ENCODE measurements at places on chromosomes 5 and 9.
A peak's percentile ranks its signal among the peaks of the same experiment; 100 is the strongest.

DNA sequence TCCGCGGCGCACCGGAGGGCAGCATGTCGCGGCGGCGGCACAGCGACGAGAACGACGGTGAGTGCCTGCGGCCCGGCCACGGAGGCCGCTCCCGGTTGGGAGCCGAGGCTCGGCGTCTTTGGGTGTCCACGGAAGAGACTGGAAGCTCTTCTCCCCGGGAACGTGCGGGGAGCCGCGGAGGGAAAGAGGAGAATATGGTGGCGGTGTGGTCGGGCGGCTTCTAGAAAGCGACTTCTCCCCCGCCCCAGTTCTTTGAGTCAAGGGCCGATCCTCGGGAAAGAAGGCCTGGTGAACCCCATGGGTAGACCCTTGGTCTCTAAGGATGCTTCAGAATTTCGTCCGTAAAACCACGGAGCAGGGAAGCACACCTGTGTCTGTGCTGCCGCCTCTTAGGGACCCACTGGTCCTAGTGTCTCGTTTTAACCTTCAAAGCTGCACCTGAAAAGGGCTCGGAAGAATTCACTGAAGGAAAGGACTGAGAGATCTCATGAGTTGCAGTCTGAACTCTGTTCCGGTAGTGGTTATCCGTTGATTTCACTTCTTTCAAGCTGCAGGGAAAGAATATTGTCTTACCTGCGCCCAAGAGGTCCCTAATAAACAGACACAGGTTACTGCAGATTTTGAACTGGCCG, 354 bp downstream of the NCBP1 start:
- DNase-seq: no peak
- peaks cover 6% of the 10 kb centered on the region for H3K4me1 ChIP-seq
- peak overlapping the region; percentile 98 for H3K4me3 ChIP-seq
- no peaks in the 10 kb centered on the region for H3K36me3 ChIP-seq

- no peak overlapping the region for H3K4me3 ChIP-seq
- no peaks in the 10 kb centered on the region for H3K27me3 ChIP-seq
- DNase-seq: no peak
- H3K4me1 ChIP-seq: no peaks in the 10 kb centered on the region
- H3K27ac ChIP-seq: no peak overlapping the region
Observed at GRCh38 chr9:110006657-110007056, 201.3 kb downstream of the C9orf152 start.

- no peak overlapping the region for H3K27ac ChIP-seq
- DNase-seq: no peak
- no peak overlapping the region for H3K4me3 ChIP-seq
- H3K27me3 ChIP-seq: no peaks in the 10 kb centered on the region
- H3K36me3 ChIP-seq: no peaks in the 10 kb centered on the region
Observed at GRCh38 chr9:133475292-133476012, 3.4 kb downstream of the SLC2A6 start.

DNA sequence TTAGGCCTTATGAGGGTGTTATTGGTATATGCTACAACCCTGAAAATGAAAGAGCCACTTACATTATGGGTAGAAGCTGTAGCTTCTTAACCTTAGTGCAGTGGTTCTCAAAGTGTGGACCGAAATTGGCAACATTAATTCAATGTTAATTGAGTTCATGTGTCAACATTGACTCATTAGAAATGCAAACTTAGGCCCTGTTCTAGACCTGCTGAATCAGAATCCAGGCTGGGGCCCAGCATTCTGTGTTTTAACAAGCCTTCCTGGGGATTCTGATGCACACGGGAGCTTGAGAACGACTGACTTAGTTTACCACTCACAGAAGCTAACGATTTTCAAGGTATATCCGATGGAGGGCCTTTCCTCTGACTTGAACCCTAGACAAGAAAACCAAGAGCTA, 7.3 kb downstream of the VLDLR start:
- peak overlapping the region; percentile 79 for H3K27ac ChIP-seq
- no peak for DNase-seq
- no peak overlapping the region for H3K4me3 ChIP-seq

- H3K4me3 ChIP-seq: no peak overlapping the region
- no peaks in the 10 kb centered on the region for H3K36me3 ChIP-seq
- peaks cover 12% of the 10 kb centered on the region for H3K27me3 ChIP-seq
- H3K4me1 ChIP-seq: no peaks in the 10 kb centered on the region
Observed at GRCh38 chr9:95667789-95668188, 151.0 kb upstream of the PTCH1 start.

DNA sequence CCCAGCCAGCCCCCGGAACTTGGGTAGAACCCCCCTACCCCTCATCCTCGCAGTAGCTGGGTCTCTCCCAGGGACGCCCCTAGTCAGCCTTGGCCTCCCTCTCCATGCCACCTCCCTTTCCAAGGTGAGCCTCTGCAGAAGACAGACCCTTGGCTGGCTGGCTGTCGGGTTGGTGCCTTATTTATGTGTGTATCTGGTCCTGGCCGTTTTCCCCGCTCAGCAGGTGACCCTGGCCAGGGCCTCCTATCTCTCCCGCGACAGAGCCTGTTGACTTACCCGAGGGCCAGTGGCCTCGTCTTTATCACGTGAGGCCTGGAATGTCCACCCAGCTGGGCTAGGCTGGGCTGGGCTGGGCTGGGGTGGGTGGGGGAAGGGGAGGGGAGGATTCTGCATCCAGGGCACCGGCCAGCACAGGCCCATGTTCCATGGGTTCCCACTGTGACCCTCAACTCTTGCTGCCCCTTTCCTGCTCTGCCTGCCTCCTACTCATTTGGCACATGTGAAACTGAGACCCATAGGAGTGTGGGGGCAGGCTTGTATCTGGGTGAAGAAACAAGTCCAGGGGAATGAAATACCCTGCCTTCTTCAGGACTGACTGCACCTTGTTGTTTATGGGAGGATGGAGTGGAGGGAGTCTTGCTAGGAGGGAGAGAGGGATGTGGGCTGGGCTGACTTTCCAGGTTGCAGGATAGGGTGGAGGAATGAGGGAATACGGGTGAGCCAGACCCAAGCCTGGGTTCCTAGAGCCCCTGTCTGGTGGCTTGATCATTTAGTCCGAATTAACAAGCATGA, 3.1 kb downstream of the CXXC5 start:
- H3K27me3 ChIP-seq: no peaks in the 10 kb centered on the region
- peak overlapping the region; percentile 98 for H3K4me3 ChIP-seq
- DNase-seq: peak; percentile 90

DNA sequence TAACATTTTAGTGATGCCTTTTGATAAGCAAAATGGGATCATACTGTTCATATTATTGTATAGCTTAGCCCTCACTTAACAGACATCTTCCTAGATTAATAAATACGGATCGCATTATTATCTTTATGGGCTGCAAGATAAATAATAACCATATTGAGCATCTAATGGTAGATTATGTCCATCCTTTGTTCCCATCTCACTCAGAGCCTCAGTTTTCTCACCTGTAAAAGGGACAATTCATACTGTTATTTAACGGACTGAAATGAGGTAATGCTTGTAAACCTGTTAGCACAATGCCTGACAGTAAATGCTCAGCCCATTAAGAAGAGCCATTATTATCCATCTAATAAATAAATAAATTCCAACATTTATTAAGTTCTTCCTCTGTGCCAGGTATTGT, 3.0 kb upstream of the RPL26L1 start:
- H3K36me3 ChIP-seq: peaks cover 11% of the 10 kb centered on the region
- no peak overlapping the region for H3K27ac ChIP-seq
- H3K27me3 ChIP-seq: no peaks in the 10 kb centered on the region
- H3K4me1 ChIP-seq: peaks cover 3% of the 10 kb centered on the region

All from heart left ventricle (tissue), 16 donors.